GM23248 (cell line): ENCODE measurements at places on chromosomes 1 and 21. TPM values are rescaled to one million over a fixed set of nuclear protein-coding genes. Genes with fewer than 3 reads are reported as not detected.

GRCh38 chr1:80158771-80159170 is 1152.2 kb upstream of the ADGRL4 start:
- no peak for DNase-seq

DNA sequence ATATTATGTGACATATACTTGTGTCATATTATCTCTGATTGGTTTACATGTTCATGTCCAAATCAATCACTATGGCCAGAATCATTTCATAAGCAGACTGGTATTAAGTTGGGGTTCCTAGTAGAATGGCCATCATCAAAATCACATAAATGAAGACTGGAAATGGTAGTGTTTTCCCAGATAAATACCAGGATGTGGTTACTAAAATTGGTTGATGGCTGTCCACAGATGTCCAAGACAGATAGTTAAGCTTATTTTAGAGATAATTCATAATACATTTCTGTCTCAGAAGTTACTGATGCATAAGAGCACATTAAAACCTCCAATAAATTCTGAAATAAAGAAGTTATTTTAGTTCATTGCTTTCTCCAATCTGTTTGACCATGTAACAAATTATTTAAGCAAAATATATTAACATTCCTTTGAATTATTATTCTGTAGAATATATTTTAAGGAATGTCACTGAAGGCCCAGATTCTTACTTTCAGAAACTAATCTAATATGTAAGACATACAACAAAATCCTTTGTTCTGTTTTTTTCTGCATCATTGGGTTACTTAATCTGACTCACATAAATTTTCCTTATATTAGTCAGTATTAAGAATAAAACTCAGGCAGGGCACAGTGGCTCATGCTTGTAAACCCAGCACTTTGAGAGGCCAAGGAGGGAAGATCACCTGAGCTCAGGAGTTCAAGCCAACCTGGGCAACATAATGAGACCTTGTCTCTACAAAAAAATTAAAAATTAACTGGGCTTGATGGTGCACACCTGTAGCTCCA is 483.9 kb downstream of the PTPRC start:
- peak; percentile 82 for DNase-seq

DNA sequence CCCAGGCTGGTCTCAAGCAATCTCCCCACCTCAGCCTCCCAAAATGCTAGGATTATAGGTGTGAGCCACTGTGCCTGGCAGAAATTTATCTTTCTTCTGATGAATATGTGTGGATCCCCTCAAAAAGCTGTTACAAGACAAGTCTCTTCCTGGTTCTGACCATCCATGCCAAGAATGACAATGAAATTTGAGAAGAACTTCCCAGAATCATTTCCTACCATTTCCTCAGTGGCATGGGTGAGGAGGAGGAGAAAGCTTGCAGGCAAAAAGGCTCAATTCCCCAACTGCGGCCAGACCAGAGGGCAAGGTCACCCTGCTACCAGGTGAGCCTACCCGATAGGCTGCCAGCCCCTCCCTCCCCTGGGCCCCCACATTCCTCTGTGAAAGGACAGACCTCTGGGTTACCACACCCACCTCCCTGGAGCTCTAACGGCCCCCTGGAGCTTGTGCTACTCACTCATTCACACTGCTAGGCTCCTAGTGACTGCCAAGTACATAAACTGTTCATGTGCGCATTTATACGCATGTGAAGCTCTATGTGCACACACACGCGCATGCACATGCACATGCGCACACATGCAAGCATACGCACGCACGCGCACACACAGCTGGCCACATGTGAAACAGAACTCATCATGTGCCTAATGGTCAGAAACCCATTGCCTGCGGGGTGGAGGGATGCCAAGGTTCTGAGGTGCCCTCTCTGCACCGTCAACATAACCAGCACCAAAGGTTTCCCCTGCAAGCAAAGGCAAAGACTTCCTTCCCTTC is 17.0 kb downstream of the MRAP start:
- DNase-seq = no peak

DNA sequence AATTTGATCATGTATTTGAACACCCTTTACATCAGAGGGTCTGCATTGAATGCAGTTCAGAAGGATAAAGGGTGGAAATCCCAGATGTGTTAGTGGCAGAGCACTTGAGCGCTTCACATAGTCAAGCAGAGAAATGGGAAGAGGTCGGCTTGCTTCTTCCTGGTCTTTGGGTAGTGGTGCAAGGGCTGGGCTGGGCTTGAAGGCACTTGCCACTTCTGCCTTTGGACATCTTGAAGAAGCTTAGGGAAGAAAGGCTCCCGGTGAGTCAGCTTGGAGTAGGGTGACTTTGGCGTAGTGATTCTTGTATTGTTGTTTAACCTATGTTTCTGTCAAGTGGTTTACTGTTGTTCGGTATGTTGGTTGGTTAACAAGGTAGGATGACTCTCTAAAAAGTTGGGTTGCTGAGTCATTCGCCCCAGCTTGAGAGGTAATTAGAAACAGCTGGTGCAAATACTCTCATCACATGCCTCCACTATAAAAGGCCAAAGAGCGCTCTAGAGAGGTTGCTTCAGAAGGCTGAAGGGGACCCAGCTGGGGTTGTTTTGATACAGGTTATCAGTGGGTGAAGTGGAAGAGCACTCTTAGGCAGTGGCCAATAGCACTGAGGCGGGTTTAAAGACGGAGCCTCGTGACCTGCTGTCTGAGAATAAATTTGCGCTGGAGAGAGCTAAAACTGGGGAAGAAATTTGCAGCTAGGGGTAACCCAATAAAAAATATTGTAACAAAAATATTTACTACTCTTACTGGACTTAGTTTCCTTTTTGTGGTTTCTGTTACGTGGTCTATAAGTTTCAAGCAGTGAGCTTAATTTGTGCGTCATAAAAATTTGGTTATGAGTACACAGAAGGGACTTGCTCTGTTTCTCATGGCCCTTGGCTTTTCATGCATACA is 1.4 kb downstream of the BACH1 start:
- peak; percentile 98 for DNase-seq

DNA sequence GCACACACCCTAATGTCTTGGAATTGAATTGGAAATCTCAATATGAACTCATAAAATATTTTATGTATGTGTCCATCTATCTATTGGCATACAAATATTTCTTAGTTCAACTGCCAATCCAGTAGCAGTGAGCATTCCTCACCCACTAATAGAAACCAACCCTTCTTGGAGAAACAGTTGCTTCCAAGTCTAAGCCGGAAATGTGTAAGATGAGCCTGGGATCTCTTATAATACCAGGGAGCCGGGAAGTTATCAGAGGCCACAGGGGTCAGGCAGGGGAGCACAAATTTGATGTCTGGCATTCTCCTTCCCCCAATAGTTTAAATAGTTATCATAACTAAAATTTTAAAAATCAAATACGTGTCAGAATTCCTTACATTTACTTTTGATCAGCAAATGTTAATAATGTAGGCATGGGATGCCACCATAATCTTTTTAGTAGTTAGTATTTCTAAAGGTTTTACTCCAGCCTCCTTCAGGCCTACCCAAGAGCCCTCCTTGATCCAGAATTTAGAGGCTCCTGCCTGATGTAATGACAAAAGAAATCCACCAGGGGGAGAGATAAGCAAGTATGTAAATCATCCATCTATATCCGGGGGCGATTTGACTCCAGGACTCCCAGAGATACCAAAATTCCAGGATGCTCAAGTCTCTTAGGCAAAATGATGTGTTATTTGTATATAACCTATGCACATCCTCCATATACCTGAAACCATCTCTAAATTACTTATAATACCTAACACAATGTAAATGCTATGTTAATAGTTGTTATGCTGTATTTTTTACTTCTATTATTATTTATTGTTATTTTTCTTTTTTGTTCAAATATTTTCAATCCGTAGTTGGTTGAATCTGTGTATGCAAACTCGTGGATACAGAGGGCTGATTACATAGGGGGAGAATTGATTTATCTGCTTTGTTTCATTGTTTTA is 218.7 kb upstream of the COA6 start:
- peak; percentile 82 for DNase-seq

GRCh38 chr21:34825948-34826548 is 157.3 kb downstream of the CLIC6 start:
- no peak for DNase-seq

- no peak for DNase-seq
These were observed 13.4 kb downstream of the BCAN start for GRCh38 chr1:156655151-156655903.

- DNase-seq = peak; percentile 73
These were observed 78.3 kb downstream of the SLC45A1 start for GRCh38 chr1:8396083-8396785.

DNA sequence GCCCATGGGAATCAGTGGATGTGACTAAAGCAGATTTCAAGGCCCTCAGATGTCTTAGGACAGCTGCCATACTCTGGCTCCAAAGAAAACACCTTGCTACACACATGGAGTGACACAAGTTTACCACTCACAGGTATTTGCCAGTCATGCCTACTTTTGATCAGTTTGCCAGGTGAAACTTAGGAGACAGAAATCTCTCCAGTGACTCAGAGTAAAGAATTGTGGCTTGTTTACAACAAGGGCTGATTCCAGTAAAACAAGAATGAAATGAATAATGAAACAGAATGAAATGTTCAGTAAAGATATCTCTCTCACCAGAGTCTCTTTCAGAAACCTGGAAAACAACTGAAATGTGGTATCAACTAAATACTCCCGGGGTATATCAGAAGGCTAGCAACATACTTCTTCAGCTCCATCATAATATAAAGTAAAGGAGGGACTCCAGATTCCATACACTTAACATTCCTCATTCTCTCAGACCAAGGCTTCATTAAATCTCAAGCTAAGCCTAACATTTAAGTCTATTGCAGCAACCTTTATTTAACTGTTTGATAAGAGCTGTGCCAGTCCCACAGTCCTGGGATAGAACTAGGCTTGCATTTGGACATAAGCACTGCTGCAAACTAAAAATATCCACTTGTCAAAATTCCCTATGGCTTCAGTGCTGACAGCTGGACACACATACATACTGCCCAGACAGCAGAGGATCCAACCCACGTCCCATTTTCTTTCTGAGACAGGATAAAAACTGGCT is 143.3 kb downstream of the SIPA1L2 start:
- DNase-seq = peak; percentile 34

- no peak for DNase-seq
These were observed 86.9 kb downstream of the ST6GALNAC3 start for GRCh38 chr1:76161451-76161850.

DNA sequence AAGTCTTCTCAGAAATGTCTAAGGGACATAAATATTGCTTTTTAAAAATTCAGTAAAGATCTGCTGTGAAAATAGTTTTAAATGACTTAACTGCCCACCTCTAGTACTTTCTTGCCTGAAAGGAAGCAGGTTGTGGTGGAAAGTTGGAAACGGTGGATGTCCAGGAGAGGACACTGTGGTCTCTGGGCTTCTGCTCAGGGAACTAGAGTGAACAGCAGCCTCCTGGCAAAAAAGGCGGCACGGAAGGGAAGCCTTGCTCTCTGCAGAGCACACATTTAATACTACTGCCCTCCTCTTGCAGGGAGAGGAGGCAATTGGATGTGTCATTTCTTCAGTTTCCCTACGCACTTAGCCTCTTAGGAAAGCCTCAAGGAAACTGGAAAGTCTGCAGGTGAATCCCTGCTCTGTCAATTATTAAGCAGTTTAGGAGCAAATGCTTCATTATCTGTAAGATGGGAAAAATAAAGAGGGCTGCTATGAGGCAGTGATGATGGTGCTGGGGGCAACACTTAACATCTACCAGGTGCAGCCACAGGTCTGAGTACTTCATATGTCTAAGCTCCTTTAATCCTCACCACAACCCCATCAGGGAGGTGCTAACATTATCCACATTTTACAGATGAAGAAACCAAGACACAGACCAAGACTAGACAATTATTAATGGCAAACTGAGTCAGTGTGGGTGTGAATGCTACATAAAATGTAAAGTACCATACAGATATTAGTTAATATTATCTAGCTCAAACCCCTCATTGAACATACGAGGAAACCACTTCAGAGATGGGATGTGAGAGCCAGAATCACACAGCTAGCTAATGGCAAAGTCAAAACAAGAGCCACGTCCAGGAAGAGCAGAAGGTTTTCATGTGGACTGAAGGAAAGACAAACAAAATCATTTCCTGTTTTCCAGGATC is 108.9 kb upstream of the ADAR start:
- DNase-seq = peak; percentile 19

GRCh38 chr1:108686614-108687313 is 5.3 kb upstream of the PRPF38B start:
- peak; percentile 45 for DNase-seq

DNA sequence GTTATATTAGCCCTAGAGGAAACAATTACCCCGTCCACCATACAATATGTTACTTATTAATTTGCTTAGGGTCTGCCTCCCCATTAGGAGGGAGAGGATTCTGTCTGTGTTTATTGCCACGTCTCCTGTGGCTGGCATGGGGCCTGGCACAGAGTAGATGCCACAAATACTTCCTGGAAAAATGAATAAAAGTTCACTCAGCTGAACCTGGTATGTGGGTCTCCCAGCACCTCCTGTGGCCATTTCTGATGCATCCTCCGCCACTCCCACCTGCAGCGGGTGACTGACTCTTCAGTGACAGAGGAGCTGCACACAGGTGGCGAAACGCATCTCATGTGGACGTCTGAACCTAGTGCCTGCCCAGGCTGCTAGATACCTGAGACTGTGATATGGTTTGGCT is 112.7 kb downstream of the CLIC6 start:
- no peak for DNase-seq

GRCh38 chr1:17842686-17843085 is 87.6 kb downstream of the ACTL8 start:
- DNase-seq = no peak

- DNase-seq = no peak
These were observed 319.8 kb upstream of the SPAG17 start for GRCh38 chr1:118504867-118505266.

DNA sequence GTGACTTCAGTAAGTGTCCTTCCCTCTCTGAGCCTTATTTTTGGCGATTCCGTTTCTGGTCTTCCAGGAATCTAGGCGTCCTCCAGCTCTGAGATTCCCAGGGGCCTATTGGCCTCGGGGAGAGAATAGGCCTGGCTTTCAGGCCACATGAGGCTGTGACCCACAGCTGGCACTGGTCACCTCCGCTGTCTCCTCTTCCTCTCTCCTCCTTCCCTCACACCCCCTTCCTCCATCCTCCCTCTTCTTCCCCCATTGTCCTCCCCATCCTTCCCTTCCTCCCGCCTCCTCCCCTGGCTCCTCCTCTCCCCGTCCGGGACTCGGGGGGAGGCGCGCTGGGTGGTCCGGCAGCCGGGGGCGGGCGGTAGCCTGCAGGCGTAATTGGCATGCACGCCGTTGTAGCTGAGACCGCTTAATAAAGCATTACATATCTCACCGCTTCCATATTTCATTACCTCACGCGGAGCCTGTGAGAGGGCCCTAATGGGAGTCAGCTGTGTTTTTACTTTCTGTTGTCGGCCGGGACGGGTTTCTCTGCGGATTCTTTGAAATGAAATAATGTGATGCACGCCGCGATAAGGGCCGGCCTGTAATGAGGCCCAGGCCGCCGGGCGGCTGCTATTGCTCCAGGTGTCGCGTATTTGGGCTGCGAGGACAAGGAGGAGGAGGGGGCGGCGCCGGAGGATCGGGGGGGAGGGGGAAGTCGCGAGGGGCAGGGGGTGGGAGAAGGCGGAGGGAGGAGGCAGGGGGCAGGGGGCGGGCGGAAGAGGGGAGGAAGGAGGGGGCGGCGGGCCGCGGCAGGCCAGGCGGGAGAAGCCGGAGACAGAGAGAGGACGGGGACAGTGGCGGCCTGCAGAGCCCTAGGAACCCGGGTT is 95.3 kb downstream of the FOXD2 start:
- peak; percentile 76 for DNase-seq

The SPAG17 gene
- not detected in 2 replicates for total RNA-seq

The PLPPR5 gene
- total RNA-seq = not detected in 2 replicates

The FTCD gene
- total RNA-seq = not detected in 2 replicates

The MYOG gene
- total RNA-seq = not detected in 2 replicates

The PGLYRP4 gene
- not detected in 2 replicates for total RNA-seq

The ITGB2 gene
- total RNA-seq = 1.3 and 2.1 TPM in 2 replicates
